Cardiac muscle cell (in vitro differentiated cells and primary cell): ENCODE measurements at places on chromosomes 7 and 10.

DNA sequence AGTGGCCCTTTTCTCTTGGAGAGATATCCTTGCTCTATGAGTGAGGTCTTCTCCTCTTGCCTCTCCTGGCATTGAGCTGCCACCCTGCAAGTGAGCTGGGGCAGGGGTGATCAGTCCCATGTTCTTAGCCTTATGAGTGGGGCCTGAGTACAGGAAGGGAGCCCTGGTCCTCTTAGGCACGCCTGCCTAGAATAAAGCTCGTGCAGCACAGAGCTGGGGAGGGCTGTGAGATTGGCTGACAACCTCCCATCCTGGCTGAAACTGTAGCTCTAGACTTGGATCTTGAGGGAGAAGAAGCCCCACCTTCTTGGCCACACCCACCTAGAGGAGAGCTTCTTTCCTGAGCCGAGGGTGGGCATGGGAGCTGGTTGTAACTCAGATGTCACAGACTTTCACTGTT lies 305.0 kb upstream of the ZNF32 start:
- H3K36me3 ChIP-seq, result no peaks in the 10 kb centered on the region
- no peak overlapping the region for H3K4me3 ChIP-seq
- DNase-seq, result no peak
- H3K27ac ChIP-seq, result no peak overlapping the region
- no peaks in the 10 kb centered on the region for H3K4me1 ChIP-seq

- no peak overlapping the region for H3K27ac ChIP-seq
- no peaks in the 10 kb centered on the region for H3K27me3 ChIP-seq
- H3K4me1 ChIP-seq, result peaks cover 7% of the 10 kb centered on the region
- no peak overlapping the region for H3K4me3 ChIP-seq
- no peaks in the 10 kb centered on the region for H3K36me3 ChIP-seq
- DNase-seq, result peak; percentile 61
Observed at GRCh38 chr7:149882248-149883047, 8.7 kb downstream of the ATP6V0E2 start.

- no peaks in the 10 kb centered on the region for H3K36me3 ChIP-seq
- no peaks in the 10 kb centered on the region for H3K27me3 ChIP-seq
- H3K4me3 ChIP-seq, result no peak overlapping the region
- peak overlapping the region; percentile 48 for H3K27ac ChIP-seq
- peak; percentile 24 for DNase-seq
Observed at GRCh38 chr7:158858592-158859503, 2.5 kb downstream of the DYNC2I1 start.

GRCh38 chr10:727162-727790 lies 37.8 kb upstream of the DIP2C start:
- no peak overlapping the region for H3K4me3 ChIP-seq
- no peak overlapping the region for H3K27ac ChIP-seq
- H3K4me1 ChIP-seq, result no peaks in the 10 kb centered on the region
- H3K36me3 ChIP-seq, result no peaks in the 10 kb centered on the region
- DNase-seq, result peak; percentile 8

DNA sequence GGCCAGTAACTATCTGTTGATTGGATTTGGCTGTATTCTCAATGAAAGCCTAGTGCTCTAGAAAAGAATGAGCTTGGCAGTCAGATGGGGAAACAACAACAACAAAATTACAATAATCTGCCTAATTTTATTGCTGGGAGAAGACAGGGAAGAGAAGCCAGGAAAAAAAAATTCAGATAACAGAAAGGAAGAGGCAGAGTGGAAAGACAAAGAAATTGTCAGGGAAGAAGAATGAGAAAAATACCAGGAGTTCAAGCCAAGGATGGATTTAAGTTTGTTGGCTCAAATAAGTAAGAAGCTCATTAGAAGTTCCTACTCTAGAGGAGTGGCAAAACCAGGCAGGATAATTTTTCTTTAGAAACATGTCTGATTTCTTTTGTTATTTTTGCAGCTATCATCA lies 45.9 kb upstream of the PRKG1 start:
- no peak overlapping the region for H3K27ac ChIP-seq
- no peaks in the 10 kb centered on the region for H3K4me1 ChIP-seq
- no peaks in the 10 kb centered on the region for H3K36me3 ChIP-seq
- no peak overlapping the region for H3K4me3 ChIP-seq

DNA sequence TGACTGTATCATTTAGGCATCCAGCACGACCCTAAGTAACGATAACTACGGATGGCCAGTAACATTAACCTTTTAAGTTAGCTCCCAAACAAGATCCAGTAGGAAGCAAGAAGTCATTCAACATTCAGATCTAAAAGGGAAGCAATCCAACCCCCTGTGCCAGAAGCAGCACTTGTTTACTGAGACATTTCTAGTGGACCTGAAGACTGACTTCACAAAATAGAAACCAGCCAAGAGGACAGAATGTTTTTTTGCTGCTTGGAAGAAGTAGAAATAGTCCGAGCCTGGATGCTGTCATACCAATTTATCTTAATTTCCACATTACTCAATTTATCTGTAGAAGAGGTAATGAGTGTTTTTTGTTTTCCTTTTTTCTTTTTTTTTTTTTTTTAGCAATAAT lies 88.0 kb upstream of the CTTNBP2 start:
- no peak overlapping the region for H3K27ac ChIP-seq
- no peak overlapping the region for H3K4me3 ChIP-seq
- DNase-seq, result no peak
- H3K27me3 ChIP-seq, result no peaks in the 10 kb centered on the region
- H3K36me3 ChIP-seq, result no peaks in the 10 kb centered on the region

DNA sequence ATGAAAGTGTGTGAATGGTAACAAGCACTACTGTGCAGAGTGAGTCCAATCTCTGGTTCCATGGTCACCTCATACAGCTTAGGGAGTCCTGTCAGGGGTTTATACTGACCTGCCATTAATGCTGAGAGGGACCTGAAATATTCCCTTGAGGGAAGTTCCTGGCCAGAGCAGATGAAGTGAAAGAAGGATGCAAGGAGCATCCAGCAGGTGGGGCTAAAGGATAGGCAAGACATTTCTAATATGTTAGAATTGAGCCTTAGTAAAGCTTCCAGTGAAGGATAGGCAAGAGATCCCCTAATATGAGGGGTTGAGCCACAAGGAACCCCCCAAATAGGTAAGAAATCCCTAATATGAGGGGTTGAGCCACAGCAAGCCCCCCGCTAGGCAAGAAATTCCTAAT lies 25.5 kb upstream of the FAM221A start:
- H3K4me1 ChIP-seq, result no peaks in the 10 kb centered on the region
- H3K36me3 ChIP-seq, result no peaks in the 10 kb centered on the region
- no peak overlapping the region for H3K27ac ChIP-seq
- DNase-seq, result no peak
- H3K4me3 ChIP-seq, result no peak overlapping the region
